ENCODE measurements at places on chromosomes 16 and 17.

GRCh38 chr16:67017810-67018488, 11.0 kb upstream of the CBFB start:
- DNase-seq = peak; percentile 15

- DNase-seq = no peak
Measured at GRCh38 chr17:6712058-6712853, 913 bp downstream of the SLC13A5 start.

DNA sequence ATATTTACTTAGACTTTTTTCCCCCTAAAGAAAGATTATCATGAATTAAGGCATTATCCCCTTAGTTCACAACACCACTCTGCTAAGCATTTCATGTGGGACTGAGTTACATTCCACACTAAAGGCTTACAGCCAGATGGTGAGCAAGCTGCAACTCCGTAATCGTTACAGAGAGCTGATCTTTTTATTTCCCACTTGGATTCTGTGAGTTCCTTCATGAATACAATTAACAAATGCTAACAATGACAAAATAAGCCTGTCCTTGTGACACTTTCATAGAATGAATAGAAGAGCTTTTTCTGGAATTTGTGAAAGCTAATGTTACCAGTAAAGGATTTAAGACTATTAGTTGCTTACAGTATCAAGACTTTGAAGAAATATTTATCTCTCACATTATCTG, 8.7 kb downstream of the OGFOD1 start:
- DNase-seq = no peak

DNA sequence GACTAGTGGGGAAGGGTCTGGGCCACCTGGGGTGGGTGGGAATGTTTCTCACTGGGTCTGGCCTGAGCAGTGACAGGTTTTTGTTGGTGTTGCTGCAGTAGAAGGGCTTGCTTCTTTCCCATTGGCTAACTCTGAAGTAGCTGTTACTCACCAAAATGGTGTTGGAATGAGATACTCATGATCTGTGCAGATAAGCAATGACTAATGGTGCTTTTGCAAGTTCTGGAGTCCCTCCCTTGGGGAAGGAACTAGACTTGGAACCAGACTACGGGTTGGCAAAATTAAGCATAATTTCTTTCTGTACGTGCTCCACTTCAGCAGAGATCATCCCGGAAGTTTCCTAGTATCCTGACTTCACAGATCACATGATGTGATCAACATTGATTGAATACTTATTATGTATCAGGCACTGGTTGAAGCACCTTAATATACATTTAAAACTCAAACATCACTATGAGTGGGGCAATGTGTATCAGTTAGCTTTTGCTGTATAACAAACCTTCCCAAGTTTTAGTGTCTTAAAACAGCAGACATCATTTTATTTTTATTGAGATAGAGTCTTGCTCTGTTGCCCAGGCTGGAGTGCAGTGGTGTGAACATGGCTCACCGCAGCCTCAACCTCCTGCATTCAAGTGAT, 30.1 kb downstream of the CHP2 start:
- DNase-seq = no peak

DNA sequence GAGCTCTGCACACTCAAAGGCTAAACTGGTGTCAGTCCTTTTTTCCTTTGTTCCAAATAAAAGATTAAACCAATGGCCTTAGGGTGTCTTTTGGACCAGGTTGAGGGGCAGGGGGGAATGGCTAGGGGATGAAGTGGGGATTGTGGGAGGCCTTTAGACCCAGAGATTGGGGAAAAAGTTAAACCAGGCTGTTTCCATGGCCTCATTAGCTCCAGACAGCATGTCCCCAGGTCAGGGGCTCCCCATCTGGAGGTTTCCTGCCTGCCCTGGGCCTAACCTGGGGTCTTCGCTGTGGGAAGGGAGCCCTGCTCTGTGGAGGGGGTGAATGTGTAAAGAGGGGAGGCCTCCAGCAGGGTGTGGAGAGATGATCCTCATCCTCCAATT, 10.3 kb downstream of the FKBP10 start:
- DNase-seq = no peak

Data from dorsolateral prefrontal cortex (tissue), 122 donors.